Frontal cortex (tissue), 4 donors: ENCODE measurements at places on chromosomes 6 and 20. TPM values are rescaled to one million over a fixed set of nuclear protein-coding genes. Genes with fewer than 3 reads are reported as not detected.

Gene BMP2
- total RNA-seq, result 5.7 TPM

Gene SYTL3
- 2.0 TPM for total RNA-seq

- no peak for DNase-seq
Observed at GRCh38 chr6:401994-402640, 10.6 kb downstream of the IRF4 start.

DNA sequence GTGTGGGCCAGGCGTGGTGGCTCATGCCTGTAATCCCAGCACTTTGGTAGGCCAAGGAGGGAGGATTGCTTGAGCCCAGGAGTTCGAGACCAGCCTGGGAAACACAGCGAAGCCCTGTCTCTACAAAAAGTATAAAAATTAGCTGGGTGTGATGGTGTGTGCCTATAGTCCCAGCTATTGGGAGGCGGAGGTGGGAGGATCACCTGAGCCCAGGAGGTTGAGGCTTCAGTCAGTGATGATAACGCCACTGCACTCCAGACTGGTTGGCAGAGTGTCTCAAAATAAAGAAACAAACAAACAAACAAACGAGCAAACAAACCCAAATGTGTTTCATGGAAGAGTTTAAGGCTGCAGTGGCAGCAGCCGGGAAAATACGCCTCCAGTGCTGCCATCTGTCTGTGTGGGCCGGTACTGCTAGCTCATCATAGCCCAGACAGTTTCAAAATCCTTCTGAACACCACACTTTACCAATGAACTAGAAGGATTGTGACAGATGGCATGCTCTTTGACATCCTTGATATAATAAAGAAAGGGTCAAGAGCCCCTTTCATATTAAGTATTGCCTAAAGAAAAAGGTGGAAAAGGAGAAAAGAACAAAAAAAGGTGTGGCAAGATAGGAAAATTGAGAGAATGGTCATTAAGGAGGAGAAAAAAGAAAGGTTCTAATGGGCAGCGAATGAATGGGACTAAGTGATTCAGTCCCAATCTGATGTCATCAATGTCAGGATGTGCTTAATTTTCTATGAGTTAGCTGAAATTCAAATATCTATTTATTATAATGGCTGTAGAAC, 298.6 kb downstream of the SYNE1 start:
- peak; percentile 18 for DNase-seq

GRCh38 chr6:54768494-54768893, 78.1 kb upstream of the FAM83B start:
- no peak for DNase-seq
